Pancreas (tissue), 10 donors: ENCODE measurements at places on chromosomes 6 and 20. TPM values are rescaled to one million over a fixed set of nuclear protein-coding genes. Genes with fewer than 3 reads are reported as not detected.

- H3K4me3 ChIP-seq: no peak overlapping the region
- H3K4me1 ChIP-seq: no peaks in the 10 kb centered on the region
- DNase-seq: no peak
Measured at GRCh38 chr6:165820407-165820806, 157.4 kb upstream of the PDE10A start.

DNA sequence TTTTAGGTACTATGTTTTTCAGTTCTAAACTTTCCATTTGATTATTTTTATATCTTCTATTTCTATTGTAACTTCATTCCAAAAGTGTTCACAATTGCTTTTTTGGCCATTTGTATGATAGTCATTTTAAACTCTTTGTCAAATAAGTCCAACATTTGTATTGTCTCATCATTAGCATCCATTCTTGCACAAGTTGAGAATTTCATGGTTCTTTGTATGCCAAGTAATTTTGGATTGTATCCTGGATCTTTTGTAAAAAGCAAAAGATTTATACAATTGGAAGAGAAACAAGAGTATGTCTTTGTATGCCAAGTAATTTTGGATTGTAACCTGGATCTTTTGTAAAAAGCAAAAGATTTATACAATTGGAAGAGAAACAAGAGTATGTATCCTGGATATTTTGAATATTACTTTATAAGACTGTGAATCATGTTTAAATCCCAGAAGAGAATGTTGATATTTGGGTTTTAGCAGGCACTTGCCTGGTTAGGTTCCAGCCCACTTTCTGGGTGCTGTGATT lies 36.9 kb upstream of the NT5E start:
- H3K4me1 ChIP-seq: no peaks in the 10 kb centered on the region
- no peaks in the 10 kb centered on the region for H3K36me3 ChIP-seq
- no peak for DNase-seq
- H3K27ac ChIP-seq: no peak overlapping the region

DNA sequence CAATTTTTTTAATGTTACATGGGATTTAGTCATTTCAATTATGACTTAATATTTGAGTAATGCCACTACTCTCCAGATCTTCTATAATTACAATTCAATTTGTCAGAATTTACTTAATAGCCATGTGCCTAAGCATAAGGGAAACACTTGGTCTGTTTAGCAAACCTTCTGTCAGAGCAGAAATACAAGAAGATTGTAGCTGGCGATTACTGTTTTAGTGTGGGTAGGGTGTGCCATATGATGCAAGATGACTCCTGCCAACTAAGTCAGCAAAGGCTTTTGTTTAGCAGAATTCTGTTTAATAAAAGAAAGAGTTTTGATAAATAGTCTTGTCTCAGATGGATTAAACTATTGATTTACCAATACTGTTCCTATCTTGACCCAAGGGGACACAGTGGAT lies 455.4 kb downstream of the RNF144B start:
- no peaks in the 10 kb centered on the region for H3K36me3 ChIP-seq
- H3K4me1 ChIP-seq: no peaks in the 10 kb centered on the region
- H3K27me3 ChIP-seq: no peaks in the 10 kb centered on the region
- H3K4me3 ChIP-seq: no peak overlapping the region
- no peak for DNase-seq
- H3K27ac ChIP-seq: no peak overlapping the region

DNA sequence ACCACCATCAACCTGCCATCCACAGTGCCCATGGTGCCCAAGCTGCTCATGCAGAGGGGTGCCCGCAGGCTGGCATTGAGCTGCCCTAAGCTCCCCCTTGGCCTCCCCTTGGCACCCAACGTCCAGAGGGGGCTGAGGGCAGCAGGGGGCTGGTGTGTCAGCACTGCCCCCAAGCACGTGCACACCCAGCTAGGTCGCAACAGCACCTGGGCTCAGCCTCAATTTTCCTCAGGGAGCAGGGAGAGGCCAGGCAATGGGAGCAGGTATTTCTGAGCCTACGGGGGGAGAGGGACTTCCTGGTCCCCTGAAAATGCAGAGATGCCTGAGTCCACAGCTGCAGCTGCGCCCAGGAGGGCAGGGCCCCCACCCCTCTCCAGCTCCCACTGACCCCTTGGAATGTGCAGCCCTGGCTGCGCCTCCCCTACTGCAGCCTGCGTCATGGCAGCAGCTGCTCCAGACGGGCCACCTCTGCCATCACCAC lies 204.2 kb downstream of the ANKRD60 start:
- H3K36me3 ChIP-seq: no peaks in the 10 kb centered on the region
- H3K27me3 ChIP-seq: no peaks in the 10 kb centered on the region
- no peak for DNase-seq
- no peak overlapping the region for H3K4me3 ChIP-seq

TGM2 gene
- 12.9 TPM for polyA plus RNA-seq

LRP11 gene
- polyA plus RNA-seq: 5.4 TPM
